ENCODE measurements at places on chromosomes 6 and 20.

DNA sequence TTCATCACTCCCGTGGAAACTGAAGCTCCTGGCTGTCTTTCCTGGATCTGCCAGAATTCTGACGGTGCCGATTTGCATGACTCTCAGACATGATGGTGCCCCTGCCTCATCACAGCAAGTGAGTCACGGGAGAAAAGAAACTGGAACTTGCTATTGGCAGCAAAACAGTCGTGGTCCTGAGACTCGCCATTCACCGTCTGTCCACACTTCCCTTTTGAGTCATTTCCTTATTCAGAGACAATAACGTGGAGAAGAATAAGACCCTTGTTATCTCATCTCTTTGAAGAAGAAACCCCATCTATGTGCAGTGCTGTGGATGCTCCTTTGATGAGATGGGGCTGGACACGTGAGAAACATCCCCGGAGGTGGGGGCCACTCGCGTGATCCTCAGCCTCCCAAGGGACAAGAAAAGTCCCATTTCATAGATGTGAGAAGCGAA lies 4.2 kb downstream of the GPR31 start:
- no peak for DNase-seq

GRCh38 chr6:168778201-168778600 lies 337.2 kb downstream of the SMOC2 start:
- DNase-seq, result no peak

GRCh38 chr6:8000188-8000596 lies 64.0 kb downstream of the BLOC1S5 start:
- DNase-seq, result no peak

- no peak for DNase-seq
Observed at GRCh38 chr6:6884193-6884627, 223.6 kb upstream of the RREB1 start.

- DNase-seq, result no peak
Observed at GRCh38 chr20:19495905-19496703, 262.0 kb upstream of the RIN2 start.

GRCh38 chr6:54255886-54256285 lies 52.4 kb upstream of the TINAG start:
- no peak for DNase-seq

DNA sequence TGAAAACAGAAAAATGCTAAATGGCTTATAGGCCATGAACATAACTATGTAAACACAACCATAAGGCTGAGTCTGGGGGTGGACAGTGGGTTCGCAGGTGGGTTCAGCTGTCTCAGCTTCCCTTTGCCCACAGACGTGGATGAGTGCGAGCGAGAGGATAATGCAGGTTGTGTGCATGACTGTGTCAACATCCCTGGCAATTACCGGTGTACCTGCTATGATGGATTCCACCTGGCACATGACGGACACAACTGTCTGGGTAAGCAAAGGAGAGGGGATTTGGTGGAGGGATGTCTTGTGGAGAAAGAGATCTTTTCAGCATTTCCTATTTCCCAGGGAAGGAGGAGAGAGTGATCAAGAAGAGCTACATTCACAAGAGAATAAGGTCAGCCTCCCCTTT lies 14.7 kb downstream of the SCUBE3 start:
- no peak for DNase-seq

DNA sequence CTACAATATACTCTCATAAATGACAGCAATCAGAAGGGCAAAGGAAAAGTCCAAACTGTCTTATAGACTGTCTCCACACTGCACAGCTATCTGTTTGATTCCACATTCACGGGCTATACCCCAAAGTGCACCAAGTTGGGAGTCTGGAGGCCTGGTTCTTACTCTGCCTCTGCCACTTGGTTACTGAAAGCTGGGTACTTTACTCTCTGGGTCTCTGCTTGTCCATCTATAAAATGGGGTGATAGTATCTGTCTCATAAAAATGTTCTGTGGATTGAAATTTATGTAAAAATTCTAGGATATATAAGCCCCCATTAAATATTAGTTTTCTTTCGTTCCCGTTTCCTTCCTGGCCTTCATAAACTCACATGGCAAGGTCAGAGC lies 86.5 kb downstream of the CD164 start:
- no peak for DNase-seq

- no peak for DNase-seq
Observed at GRCh38 chr20:17651760-17652388, 30.2 kb downstream of the RRBP1 start.

- no peak for DNase-seq
Observed at GRCh38 chr6:149888093-149888492, 9.8 kb downstream of the RAET1E start.

DNA sequence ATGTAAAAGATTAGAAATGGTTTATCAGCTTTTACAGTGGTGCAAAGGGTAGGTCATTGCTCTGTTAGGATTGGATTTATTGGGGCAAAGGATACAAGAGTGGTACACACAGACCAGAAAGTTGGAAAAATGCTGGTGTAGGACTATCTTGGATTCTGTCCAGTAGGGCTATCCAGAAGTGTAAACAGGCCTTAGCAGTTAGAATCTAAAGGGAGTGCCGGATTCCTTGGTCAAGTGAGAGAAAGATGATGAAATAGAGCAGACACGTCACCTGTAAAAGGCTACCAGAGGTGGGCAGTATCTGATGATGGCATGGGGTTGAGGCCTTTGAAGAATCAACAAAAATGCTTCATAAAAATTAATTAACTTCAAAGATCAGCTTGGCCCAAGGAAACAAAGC lies 975.9 kb downstream of the KIF16B start:
- DNase-seq, result no peak

DNA sequence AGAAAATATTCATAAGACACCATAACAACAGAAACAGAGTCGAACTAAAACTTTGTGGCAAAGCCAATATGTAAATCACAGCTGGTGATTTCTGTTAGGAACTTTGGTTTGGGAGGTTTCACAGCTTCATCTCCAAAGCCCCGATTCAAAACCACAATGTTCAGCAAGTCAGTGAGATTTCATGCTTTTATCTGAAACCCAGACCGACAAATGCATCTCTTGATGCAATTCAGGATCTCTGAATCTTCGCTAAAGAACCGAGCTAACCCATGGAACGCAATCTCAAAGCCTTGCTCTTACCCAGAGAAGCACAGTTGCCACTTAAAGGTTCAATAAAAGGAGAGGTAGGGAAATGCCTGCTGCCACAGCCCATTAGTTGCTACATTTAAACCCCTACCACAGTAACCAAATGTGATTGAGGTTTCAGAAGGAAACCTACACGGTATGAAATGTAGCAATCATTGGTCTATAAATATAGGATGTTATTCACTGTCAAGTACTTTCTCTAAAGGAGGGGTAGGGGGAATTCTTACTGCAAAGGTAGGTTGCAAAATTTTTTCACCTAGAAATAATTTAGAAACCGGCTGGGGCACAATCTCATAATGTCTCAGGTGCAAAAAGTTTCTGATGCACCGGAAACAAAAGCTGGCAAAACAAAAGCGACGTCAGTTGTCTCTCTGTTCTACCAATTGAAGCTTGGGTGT lies 381.0 kb upstream of the ARID1B start:
- no peak for DNase-seq

DNA sequence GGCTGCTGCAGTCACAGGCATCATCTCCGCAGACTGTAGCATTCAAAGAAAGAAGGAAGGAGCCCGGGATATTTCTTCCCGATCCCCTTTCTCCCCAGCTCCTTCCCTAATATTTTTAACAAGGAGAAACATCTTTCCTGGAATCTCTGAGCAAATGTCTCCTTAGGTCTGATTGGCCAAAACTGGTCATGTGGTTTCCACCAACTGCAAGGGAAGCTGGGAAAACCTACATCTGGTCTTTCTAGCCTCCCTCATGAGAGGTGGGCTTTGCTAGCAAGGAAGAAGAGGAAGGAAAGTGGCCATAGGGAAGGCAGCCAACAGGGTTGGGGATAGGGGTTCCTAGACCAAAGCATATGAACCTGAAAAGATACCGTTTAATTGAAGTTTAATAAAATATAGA lies 35.1 kb downstream of the PDRG1 start:
- no peak for DNase-seq

DNA sequence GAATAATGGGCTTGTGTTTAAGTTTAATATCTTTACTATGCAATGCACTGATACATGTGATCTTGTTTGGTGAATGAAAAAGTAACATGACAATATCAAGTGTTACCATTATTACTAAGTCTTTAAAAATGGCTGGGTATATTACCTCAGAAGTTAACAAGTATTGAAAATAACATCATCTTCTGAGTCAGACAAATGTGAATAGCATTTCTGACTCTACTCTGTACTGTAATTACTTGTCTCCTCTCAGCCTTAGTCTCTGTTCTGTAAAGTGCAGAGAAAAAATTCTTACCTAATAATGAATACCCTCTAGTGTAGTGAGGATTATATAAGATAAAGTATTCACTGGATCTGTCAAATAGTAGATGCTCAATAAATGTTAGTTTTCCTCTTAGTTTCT lies 47.0 kb upstream of the GCLC start:
- DNase-seq, result no peak

GRCh38 chr20:49132995-49133478 lies 55.1 kb downstream of the STAU1 start:
- DNase-seq, result no peak

- DNase-seq, result no peak
Observed at GRCh38 chr6:71510057-71510713, 221.6 kb downstream of the OGFRL1 start.

DNA sequence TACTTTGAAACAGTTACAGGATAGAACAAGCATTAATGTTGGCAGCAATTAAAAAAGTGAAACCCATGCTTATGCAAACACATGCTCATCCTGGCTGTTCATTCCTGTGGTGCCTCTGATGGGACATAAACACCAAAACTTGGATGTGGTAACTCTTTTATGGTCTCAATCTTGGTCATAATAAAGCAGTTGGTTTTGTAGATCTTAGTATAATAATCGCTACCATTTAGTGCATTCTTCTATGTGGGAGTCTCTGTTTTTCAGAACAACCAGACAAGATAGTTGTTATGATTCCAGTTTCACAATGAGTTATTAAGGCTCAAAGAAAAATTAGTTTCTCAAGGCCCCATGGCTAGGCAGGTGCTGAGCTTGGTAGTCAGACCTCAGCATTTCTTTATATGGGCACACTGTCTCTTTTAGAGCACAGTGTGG lies 184.0 kb downstream of the UTRN start:
- no peak for DNase-seq

DNA sequence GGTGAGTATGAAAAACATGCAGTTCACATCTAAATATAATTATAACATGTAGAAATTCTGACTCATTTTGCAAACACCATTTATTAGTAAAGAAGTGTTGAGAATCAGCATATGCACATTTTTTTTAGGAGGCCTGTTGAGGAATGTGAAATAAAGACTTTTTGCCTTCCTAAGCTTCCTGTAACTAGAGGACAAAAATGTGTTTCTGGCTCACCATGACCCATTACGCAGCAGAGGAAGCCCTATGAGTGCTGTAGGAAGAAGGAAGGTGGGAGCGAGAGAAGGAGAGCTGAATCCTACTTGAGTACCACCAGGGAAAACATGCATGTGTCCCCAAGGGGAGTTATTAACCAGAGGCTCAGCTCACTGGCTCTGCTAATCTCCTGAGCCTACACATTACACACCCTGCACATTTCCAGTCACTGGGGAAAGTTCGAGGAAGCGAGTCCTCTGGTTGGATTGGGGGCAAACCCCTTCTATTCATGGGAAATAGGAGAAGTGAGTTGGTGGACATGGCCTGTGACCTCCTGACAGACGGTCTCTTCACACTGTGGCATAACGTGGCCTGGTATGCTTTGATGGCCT lies 540.5 kb upstream of the JAG1 start:
- DNase-seq, result no peak

DNA sequence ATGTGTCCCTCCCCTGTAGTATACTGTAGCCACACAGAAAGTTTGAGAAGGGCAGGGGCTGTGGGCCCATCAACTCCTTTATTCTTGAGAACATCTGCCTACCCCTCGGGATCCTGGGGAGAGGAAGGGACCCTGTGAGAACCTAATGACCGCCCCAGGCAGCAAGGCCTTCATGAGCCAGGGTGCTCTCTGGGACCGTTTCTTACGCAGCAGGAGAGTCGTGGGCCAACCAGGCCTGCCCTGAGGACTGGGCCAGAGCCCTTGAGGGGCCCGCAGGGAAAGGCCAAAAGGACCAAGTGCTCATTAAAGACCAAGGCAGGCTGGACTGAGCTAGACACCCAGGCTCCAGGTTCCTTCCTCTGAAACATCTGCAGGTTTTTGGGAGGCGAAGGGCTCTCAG lies 5.2 kb downstream of the SGK2 start:
- DNase-seq, result no peak

GRCh38 chr6:47650553-47651432 lies 47.6 kb upstream of the ADGRF4 start:
- DNase-seq, result no peak

DNA sequence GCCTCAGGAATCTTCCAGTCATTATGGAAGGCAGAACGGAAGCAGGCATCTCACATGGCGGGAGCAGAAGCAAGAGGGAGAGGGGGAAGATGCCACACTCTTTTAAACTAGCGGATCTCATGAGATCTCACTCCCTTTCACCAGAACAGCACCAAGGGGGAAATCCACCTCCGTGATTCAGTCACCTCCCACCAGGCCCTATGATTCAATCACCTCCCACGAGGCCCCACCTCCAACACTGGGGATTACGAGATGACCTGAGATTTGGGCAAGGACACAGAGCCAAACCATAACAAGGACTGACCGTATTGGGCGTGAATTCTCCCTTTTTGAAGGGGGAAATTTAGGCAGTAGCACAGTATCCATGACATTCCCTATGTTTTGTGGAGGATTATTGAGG lies 88.8 kb downstream of the TMEM170B start:
- DNase-seq, result no peak

GRCh38 chr6:7566617-7567173 lies 23.3 kb upstream of the SNRNP48 start:
- DNase-seq, result no peak

DNA sequence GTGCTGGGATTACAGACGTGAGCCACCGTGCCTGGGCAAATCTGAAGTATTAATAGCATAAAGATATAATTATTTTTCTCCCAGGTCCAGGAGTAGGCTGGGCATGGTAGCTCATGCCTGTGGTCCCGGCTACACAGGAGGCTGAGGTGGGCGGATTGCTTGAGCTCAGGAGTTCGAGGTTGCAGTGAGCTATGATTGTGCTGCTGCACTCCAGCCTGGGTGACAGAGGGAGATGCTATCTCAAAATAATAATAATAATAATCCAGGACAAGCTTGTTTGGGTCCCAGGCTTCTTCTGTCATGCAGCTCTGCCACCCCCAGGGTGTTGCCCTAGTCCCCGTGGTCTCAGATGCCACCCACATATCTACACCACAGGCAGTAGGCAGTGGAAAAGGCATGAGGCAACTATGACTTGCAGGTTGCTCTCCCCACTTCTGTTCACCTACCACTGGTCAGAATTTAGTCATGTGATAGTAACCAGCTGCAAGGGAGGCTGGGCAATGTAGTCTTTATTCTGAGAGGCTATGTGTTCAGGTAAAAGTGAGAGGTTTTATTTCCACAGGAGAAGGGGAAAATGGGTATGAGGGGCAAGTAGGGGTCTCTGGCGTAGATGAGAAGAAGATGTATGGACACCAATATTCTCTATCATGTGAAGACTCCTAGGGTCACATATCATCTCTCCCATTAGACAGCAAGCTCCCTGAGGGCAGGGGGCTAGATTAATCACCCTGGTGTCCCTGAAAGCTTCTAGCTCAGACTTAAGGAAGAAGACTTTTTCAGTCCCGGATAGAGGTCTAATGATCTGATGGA lies 25.7 kb downstream of the TCF15 start:
- DNase-seq, result no peak

All from stimulated activated CD8-positive, alpha-beta memory T cell treated with anti-CD3 and anti-CD28 coated beads, Interleukin-4, amount 100 ng/mL, for 4 hours (primary cell).